Forelimb muscle (tissue), 1 donor: ENCODE measurements at places on chromosomes 12 and 14. TPM values are rescaled to one million over a fixed set of nuclear protein-coding genes. Genes with fewer than 3 reads are reported as not detected.

DNA sequence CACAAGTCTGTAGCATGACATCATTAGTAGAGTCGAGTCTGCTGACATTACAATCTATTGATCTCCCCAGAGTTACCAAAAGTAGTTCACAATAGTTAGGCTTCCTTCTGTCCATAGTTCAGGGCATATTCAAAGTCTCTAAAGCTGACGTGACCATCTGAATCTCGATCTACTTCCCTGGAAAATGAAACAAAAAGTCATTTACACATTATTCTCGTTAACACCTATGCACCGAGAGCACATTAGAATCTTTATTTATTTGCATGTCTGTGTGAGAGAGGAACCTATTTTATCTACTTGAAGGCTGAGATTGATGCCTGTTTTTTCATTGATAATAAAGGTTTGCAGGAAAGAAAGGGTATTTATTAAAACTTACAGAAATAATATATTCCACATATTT lies 157.4 kb downstream of the EFCAB11 start:
- DNase-seq: no peak

- DNase-seq: no peak
These were observed 255.0 kb upstream of the NPAS3 start for GRCh38 chr14:32683679-32684078.

DNA sequence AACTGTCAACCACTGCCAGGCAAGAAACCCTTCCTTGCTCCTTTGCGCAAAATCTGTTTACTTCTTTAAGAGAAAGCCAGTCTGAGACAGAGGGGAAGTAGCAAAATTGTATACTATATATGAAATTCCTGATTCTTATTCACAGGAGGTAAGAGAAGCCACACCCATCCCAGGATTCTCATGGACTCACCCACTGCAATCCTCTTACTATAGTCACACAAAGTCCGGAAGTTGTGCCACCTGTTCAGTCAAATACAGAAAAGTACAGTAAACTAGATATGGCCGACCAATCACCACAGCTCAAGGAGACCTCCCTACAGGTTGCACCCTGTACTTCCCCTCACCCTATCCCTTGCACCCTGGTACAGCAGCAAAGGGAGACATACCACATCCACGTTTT lies 2.9 kb downstream of the PRMT5 start:
- no peak for DNase-seq

DNA sequence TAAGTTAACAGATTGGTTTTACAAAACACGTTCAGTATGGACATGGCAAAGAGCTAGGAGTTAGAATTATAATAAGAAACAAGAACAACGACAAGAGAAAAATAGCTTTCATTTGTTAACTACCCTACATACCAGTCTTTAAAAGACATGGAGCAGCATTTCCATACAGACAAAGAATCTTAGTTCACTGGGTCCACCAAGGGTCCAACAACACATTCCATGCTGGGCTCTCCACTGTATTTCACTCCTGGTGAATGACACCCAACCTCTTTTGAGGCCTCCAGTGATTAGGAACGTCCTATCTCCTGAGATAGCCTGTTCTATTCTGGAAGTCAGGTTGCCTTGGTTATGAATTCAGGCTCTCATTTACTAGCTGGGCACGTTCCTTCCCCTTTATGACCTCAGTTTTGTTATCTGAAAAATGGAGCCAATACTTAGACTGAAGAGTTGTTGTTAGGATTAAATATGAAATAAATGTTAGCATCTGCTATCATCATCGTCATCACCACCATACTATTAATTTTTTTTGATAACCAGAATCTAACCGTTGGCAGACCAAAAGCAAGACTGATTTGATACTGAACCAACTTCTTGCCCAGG lies 37.7 kb downstream of the C12orf75 start:
- no peak for DNase-seq

GRCh38 chr14:48275301-48275700 lies 599.9 kb upstream of the MDGA2 start:
- no peak for DNase-seq

GRCh38 chr12:125131958-125132357 lies 66.7 kb downstream of the AACS start:
- DNase-seq: no peak

- DNase-seq: no peak
These were observed 22.2 kb downstream of the MANSC1 start for GRCh38 chr12:12327802-12328201.

DNA sequence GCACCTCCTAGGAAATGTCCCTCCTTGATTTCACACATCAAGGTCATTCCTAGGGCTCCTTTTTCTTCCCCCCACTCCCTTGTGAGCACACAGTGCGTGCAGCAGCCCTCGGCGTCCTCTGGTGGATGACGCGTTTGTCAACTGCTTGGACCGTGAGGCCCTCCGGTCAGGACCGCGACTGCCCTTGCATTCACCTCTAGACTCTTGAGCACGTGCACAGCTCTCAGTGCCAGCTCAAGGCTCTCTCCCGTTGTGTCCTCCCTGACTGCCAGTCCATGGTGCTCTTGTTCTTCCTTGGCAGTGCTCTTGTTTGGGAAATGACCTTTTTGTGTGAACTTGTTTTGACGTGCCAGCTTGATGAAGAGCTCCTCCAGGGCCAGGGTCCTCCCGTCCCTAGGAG lies 67.9 kb downstream of the TSPAN9 start:
- no peak for DNase-seq

DNA sequence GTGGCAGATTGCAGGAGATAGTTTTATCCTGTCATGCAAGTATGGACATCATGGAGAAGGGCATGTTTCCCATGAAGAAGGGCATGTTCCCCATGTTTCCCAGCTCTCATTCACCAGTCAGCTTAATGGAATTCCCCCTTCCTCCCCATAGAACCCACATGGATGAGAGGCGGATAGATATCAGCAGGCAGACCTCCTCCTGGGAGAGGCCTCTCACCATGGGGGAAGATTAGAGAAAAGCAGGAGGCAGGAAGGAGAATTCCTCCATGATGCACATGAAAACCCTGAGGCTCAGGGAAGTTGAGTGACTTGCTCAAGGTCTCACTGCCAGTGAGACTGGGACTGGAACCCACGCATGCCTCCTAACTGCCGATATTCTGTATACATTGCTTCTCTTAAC lies 92.9 kb upstream of the FOXN3 start:
- no peak for DNase-seq

DNA sequence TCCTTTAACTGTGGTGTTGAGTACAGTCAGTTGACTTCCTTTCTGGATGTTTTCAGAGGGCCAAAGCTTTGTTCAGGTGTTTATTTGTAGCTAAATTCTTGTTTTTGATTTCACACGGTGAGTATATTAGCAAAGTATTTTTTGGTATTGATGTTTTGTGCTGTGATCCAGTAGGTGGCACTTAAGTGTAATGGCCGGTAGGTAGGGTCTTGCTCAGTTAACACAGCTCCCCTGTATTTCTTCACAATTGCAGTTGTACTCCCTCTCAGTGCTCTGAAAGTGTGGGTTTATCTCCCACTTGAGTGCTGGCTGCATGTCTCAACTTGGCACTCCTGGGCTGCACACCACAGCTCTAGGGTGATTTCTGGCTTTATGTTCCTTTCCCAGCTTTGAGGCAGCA lies 339.5 kb downstream of the AEBP2 start:
- DNase-seq: no peak

DNA sequence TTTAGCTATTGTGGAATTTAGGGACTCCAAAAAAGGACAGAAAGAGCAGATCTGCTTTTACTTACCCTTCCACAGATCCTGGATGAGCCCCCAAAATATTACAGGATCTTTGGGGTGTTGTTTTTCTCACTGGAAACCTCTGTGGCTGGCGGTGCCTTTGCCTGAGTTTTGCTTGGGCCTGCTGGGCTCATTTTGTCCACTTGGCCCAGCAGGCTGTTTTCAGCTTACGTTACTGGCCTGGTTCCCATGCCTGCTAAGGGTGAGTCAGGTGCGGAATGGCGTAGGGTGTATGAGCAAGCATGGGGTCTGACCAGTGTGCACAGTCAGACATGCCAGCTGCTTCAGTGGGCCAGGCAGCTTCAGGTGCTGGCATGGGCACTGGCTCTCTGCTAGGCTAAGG lies 45.8 kb downstream of the HSD17B6 start:
- DNase-seq: no peak

DNA sequence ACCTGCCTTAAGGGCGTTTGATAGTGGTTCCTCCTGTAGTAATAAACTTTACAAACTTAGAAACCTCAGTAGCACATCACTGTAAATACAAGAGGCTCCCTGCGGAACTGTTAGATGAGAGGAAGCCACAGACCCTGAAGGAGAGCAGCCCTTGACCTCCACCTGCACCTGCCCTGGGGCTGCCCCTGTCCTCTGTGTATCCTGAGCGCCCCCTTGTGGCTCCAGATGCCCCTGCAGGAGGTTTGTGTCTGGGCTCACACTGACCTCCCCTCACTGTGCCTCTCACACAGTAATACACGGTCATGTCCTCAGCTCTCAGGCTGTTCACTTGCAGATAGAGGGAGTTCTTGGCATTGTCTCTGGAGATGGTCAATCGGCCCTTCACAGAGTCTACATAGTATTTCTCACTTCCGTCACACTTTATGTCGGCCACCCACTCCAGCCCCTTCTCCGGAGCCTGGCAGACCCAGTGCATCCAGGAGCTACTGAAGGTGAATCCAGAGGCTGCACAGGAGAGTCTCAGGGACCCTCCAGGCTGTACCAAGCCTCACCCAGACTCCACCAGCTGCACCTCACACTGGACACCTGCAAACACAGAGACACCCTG lies 1059.8 kb downstream of the TMEM121 start:
- no peak for DNase-seq

GRCh38 chr12:54997929-54998522 lies 13.5 kb upstream of the TESPA1 start:
- no peak for DNase-seq

DNA sequence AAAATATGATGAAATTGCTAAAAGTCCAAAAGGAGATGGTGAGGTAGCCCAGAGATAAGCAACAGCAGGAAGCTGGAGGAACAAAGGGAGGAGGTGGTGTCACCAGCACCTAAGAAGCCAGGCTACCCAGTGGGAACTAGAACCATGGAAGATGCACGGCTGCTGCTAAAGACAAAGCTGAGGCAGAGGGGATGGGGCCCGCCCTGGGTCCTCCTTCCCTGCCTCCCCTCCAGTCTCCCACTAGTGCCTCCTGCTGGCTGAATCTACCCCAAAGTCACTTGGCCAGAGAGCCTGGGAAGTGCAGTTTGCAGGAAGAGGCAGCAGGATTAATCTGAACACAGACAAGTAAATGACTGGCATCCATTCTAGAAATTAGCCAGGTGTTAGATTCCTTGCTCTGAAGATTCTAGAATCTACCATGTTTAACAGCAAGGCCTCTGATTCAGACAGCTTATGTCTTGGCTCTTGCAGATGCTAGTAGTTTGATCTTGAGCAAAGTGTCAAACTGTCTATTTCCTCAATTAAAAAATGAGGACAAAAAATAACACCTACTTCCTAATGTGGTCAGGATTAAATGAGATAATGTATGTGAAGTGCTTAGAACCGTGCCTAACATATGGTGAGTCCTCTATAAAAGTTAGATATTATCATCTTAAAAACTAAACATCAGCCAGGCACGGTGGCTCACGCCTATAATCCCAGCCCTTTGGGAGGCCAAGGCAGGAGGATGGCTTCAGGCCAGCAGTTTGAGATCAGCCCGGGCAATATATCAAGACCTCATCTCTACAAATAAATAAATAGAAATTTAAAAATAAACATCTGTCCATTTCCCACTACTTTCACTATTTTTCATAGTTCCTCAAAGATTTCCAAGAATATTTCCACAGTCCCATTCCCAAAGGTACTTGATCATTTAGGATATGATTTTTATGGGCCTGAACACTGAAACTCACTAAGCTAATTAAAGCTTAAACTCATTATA lies 5.8 kb upstream of the LRP10 start:
- no peak for DNase-seq

DNA sequence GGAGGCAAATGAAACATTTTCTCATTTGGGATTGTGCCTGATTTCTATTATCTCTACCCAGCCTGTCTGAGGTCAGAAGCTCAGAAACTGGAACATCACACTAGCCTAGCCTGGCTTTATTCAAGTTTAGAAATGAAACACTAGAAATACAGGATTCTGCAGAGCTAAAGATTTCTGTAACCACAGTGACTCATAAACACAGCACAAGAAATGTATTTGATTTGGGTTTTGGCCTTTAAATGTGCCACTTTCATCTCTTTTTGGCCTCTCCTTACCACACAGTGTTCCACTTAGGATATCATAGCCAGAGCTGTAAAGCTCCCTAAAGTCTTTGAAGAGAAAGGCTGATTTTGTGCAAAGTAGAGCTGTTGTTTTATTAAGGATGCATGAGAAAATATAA lies 307.5 kb downstream of the EMP1 start:
- DNase-seq: no peak

DNA sequence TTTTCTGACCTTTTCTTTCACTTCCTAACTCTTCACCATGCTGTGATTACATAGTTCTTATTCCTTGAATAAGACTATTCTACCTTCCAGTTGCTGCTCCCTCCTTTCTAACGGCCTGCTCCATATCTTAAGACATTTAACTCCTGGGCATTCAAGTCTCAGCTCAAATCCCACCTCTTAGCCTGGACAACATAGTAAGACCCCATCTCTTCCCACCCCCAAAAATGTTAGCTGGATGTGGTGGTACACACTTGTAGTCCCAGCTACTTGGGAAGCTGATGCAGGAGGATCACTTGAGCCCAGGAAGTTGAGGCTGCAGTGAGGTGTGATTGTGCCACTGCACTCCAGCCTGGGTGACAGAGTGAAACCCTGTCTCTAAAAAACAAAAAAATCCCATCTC lies 10.9 kb downstream of the ERG28 start:
- no peak for DNase-seq

GRCh38 chr14:80618751-80619329 lies 322.7 kb downstream of the CEP128 start:
- no peak for DNase-seq

DNA sequence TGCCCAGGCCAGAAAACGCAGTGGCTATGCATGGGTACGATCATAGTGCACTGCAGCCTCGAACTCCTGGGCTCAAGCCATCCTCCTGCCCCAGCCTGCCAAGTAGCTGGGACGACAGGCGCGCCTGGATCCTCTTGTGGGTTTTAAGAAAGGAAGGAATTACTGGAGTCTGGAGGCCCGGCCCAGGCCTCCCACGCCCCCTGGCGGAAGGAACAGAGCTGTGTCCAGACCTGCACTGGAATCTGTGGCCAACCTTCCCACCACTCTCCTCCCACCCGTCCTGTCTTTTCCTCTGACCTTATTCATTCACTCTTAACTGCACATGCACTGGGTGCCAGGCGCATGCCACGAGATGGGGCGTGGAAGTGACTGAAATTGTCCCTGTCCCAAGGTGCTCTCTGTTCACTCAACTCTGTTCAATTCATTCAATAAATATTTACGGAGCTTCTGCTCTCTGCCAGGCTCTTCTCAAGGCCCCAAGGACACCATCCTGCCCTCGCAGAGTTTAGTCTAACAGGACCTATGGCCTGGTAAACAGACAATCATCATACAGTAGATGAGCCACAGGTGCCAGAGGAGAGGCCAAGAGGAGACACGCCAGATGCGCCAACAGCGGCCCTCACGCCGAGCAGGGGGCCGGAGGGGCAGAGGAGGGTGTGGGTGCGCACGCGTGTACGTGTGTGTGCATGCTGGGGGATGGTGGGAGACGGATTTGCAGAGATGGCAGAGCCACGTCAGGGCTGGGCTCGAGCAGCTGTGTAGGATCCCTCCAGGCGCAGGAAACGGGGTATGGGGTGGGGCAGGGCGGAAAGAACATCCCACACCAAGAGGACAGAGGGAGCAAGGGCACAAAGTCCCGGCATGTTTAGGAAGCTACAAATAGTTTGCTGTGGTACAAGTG lies 13.7 kb upstream of the TMEM106C start:
- no peak for DNase-seq

- peak; percentile 60 for DNase-seq
These were observed 2.5 kb downstream of the PTGDR start for GRCh38 chr14:52269982-52270381.

GRCh38 chr12:46933947-46934346 lies 108.2 kb upstream of the SLC38A4 start:
- DNase-seq: no peak

SLC5A8 gene
- 0.04 TPM for polyA plus RNA-seq
